ENCODE measurements at places on chromosomes 12 and 14.
A peak's percentile ranks its signal among the peaks of the same experiment; 100 is the strongest.

DNA sequence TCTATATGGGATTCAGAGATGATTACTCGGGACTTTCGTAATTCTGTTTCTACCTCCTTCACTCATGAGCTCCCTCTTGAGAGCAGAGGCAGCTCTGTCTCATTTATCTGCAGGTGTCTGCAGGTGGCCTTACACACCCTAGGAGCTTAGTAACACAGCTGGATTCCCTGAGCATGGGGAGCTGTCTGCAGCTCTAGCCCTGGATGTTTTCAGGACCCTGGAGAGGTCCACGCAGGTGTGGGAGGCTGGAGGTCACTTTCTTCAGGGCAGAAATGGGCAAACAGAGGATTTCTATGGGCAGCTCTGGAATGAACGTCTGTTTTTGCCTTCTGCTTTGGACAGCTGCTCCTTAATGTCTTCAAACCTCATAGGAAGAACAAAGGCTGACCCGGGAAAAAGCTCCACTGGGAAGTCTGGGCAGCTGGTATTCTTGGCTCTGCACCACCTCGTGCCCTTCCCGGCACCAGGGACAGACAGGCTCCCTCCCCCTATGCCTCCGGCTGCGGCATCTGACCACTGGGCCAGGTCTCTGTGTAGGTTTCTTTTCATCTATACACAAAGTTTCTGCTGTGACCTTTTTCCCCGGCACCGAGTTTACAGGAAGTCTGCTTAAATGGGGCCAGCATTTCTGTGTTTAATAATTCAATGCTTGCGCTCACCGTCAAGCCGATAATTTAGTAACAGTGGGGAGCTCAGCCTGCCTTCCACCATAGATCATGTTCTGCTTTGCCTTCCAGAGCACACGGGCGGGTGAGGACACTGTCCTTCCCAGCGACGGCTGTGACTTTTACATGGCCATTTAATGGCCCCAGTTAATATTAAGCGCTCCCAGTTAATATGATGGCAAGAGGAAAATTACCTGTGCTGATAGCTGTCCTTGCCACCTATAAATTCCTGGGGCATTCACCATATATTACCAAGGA is 320.2 kb upstream of the SFSWAP start:
- no peak for DNase-seq

- DNase-seq, result no peak
Observed at GRCh38 chr12:76569685-76570604, 10.4 kb upstream of the OSBPL8 start.

DNA sequence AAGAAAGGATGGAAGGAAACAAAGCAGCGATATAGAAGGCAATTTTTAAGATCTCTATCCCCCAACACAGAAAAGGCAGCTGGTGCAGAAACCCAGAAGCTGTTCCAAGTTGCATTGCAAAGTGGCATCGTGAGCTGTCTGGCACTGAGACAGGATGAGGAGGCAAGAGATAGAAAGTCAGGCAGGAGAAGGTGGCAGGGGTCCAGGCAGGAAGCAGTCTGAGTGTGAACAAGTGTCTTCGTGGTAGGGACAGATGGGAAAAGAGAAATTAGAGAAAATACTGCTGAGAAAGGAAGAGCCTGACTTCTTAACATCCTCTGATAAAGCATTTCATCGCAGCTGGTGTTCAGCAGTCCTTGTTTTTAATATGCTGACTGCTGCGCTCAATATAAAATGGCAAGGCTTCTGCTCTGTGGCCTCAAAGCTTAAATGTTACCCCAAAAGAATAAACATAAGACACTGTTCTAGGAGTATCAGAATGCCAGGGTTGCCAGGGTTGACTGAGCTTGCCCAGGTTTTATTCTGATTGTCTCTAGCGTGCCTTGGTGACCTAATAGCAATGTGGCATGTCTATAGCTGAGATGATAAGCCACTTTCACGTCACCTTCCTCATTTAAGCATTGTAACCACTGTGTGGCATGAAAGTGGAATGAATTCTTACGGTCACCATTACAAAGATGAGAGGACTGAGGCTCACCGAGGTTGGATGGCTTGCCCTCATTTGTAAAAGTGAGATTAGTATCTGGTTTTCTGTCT is 397.6 kb downstream of the NUAK1 start:
- DNase-seq, result no peak

DNA sequence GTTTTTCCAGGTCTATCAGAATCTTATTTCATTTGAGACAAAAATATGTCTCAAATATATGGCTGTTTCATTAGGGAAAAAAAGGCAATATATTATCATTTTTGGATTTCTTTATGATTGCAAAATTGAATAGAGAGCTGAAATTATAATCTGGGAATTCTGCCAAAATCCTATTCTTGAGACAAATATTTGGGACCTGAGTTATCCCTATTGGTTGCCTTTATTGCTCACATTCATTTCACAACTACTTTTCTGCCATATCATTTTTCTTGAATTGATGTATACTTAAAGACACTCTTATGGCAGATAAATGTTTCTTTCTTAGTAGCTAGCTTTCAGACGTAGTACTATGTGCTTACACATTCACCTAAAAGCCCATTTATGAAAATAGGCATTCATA is 241.6 kb upstream of the NOVA1 start:
- no peak for DNase-seq

DNA sequence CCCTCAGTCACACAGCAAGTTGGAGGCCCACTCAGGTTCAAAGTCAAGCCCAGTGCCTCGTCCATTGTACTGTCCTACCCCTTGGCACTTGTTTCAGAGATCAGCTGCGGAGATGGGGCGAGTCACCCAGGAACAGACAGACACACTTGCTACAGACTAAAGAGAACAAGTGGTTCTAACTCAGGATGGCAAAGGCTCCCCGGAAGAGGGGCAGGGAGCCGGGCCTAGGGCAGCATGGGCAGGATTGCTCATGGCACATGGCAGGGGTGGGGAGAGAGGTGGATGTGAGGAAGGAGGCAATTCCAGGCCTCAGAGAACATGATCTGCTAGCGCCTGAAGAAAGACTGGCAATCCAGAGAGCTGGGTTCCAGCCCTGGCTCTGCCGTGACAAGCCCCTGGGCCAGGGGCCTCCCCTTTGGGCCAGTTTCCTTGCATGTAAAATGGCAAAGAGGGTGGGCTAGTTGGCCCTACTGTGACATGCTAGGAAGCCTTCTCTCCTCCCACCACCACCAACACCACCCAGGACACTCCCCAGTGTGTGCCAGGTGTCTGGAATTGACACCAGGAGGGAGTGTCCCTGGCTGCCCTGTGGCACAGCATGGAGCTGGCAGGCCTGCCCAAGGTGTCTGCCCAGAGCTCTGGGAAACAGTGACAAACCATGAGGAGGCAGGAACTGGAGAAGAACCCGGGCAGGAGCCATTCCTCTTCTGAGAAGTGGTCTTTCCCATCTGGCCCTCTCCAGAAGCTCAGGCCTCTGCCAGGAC is 24.0 kb upstream of the IRF2BPL start:
- no peak for DNase-seq

DNA sequence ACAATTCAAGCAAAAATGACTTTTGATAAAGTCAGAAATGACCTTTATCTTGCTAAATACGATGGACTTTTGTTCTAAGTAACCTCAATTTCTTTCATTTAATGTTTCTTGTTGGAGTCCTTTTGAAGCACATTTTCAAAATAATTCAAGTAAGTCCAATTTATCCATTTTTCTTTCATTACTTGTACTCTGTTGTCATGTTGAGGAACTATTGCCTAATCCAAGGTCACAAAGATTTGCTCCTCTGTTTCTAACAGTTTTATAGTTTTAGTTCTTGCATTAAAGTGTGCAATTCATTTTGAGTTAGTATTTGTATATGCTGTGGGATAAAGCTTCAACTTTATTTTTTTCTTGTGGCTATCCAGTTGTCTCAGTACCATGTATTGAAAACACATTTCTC is 66.7 kb downstream of the CCER1 start:
- no peak for DNase-seq

DNA sequence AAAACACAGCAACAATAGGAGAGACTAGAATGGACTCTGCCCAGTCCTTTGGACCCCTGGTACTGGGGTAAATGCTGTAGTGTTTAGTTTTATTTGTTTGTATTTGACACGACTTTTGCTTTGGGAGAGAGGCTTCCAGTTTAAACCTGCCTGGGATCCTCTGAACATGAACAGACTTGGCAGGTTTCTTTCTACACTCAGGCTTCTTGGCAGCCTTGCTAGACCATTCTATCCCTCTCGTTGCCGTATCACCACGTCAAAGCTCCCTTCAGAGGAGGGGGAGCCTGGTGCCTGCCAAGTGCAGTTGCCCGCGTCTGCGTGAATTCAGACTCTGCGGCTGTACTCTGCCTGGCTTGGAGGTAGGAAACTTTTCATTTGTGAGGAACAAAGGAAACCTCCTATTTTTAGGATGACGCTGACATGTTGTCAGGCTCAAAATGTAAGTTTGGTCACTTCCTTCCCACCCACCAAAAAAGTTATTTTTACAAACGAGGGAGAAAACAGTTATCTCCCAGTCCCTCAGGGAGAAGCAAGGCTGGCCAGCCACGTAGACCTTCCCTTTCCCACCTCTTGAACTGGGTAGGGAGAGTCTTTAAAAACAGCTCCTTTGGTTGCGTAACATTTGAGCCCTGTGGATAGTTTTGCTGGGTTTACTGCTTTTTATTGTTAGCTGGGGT is 25.9 kb downstream of the CD9 start:
- no peak for DNase-seq

DNA sequence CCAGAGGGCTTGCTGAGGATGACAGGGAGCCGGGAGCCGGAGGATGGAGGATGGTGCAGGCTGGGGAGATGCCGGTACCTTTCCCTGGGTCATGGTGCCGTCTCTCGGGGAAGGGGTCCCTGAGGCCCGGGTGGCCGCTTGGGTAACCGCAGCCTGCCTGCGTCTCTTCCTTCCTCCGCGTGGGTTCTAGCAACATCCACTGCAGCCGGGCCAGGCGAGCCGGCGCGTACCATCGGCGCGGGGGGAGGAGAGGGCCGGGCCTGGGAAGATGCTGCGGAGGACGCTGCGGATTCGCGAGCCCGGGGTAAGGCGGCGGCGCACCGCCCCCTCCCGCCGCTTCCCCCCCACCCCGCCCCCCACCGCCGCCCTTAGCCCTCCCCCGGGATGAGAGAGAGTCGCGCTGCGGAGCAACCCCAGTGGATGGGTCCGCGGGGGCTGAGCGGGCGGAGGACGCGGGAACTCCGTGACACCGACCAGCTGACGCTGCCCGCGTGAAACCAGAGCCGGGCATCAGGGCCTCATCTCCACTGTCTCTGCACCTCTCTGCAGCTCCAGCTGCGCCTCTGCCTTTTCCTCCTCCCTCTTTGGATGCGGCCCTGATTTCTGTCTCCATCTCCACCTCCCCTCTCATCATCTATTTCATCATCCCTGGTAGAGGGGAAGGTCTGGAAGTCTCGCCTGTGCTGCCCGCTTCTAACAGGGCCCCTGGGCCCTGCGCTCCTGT is at the start of gene FAIM2:
FAIM2 (minus strand) TSS at position 201 of the 724 bp plus-strand sequence; CDS start at position 93, 108 bp downstream.
- DNase-seq, result peak; percentile 26

DNA sequence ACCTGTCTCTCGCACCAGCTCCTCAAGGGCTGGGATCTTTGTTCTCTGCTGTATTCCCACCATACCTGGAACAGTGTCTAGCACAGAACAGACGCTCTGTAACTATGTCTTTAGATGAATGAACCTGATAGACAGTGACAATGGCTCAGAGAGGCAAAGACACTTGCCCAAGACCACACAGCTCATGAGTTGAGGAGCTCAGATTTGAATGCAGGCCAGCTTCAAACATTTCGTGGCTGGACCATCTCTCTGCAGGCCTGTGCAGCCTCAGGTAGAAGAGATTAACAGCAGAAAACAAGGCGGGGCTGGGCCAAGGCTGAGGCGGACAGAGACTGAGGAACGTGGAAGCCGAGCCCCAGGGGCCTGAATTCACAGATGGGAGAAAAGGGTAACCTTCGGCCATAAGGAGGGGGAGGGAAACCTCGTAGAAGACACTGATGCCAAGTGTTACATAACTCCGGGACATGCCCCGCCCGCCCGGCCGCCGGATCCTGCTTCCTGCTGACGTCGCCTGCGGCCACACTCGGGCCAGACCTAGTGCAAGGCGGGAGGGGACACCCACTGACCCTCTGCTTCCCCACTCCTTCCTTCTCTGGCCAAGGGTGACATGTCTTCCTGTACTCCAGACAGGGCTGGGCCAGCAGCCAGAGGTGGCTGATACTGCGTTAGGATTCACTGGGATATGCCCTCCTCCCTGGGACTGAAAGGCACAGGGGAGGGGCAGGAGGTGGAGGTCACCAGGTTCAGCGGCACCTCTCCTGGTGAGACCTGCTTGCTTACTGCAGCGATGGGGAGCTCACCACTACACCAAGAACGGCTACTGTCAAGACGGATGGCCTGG is 86.8 kb downstream of the RFLNA start:
- DNase-seq, result no peak

DNA sequence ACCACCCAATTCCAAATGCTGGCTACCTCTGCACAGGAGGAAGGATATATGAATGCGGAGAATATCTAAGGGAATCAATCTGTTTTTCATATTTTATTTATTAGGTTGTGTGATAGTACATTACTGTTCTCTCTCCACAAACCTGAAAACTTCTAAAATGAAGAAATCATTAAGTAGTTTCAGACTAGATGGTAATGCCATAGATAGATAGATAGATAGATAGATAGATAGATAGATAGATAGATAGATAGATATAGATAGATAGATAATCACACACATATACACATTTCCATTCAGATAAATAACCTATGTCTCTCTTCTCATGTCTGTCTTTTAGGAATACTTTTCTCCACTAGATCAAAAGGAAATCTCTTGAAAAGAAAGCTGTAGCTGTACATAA is 126.1 kb upstream of the TSPAN8 start:
- no peak for DNase-seq

DNA sequence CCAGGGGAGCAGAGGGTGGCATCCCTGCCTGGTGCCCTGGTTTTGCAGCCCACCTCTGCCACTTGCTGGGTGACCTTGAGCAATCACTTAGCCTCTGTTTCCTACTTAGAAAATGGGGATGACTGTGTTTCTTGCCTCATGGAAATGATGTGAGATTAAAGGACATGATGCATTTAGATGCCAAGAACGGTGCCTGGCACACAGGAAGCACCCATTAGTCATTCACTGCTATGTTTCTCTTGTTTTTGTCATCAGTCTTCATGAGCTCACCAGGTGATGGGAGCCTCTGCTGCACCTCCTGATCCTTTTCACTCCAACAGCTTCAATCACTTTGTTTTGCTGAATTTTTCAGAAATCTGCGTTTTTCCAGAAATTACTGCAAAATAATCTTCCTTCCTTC is 23.6 kb upstream of the ATF1 start:
- no peak for DNase-seq

- no peak for DNase-seq
Observed at GRCh38 chr12:80698847-80699542, 8.4 kb upstream of the MYF6 start.

- DNase-seq, result no peak
Observed at GRCh38 chr14:57199921-57200320, 68.8 kb downstream of the EXOC5 start.

GRCh38 chr12:70849265-70849960 is 71.1 kb downstream of the PTPRR start:
- DNase-seq, result no peak

DNA sequence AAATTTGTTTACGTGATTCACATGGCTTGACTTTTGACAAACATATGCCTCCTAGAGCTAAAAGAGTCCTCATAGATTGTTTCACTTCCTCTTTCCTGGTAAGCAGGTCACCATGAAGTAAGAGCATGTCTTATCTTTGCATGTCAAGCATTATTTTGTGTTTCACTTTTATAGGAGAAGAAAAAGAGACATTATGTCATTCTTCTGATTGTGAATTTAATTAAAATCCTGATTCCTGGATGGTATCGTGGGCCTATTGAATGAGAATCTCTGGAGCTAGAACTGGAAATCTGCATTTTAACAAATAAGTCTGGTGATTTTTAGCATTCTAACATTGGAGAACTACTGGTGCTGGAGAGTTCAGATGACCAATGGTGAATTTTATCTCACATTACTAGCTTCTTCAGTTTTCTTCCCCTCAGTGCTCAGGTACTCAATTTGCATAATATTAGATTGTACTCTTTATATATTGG is 218.6 kb upstream of the ATP2B1 start:
- DNase-seq, result no peak

Data from brain pericyte (primary cell).